ENCODE measurements at places on chromosomes 3 and 15. TPM values are rescaled to one million over a fixed set of nuclear protein-coding genes. Genes with fewer than 3 reads are reported as not detected.

Gene IQCF5
- total RNA-seq: not detected

DNA sequence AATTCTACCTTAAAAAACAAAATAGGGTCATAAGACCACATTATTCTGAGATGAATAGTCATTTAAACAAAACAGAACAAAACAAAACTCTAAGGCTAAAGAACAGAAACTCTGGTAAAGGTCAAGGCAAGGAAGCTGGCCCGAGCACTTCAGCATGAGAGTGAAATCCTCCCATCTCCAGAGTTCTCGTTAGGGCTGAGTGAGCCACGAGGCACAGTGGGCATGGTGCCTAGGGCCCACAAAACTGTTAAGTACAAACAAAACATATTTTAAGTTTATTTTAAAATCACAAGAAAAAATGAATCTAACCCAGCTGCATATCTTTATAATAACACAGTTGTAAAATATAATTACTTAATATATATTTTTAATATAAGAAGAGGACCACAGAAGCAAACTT lies 417.8 kb upstream of the GBE1 start:
- no peak for DNase-seq

Gene FETUB
- total RNA-seq: not detected

DNA sequence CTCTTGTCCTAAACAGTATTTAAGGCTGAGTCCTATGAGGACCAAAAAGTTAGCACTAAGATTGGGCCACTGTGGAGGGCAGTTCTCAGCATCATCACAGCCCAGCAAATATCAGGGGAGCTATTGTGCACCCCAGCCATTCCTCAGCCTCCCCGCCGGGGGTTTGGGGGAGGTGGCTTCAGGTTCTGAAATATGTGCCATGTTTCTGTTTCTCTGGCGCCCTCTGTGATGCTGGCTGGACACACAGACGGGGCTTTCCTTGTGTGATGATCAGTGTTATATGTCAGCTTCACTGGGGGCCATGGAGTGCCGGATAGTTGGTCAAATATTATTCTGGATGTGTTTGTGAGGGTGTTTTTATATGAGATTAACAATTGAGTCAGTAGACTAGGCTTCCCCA lies 106.8 kb downstream of the GABRG3 start:
- no peak for DNase-seq

DNA sequence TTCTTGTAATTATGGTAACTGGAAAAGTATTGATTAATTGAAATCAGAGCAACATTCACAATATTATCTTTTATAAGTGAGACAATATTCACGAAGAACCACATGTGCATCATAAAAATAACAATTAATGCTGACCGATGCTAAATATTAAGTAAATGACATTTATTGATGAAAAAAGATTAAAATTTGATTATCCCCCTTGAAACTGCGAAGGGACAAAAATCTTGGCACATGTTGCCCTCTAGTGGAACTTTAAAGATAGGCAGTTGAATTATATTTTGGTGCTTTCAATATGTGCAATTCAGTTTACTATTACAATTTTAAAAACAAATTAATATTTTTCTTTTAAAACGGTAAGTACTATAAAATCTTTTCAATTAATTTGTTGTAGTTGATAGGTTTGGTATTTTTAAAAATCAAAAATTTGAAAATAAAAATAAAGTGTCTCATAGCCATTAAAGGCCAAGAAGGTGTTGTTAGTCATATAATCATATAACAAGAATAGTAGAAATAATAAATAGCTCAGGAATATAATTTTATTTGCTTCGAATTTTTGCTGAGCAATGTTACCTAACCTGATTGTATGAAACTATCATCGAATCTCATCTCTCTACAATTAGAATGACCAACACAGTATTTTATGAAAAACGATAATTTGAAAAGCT lies 270.2 kb downstream of the ROBO1 start:
- no peak for DNase-seq

DNA sequence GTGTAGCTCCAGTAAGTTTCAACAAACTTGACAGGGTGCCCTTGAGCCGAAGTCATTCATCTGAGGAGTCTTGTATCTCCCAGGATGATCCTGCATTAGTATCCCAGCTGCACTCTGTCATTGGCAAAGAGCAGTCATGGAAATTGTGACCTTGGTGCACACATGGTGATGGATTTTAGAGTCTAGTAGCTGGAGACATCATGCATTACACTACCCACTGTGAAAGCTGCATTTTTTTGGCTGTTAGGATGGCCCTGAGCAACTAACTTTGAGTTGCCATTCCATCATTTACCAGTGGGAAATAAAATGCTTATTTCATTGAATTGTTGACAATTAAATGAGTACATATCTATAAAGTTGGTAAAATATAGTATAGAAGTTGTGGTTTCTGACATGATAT lies 552.6 kb upstream of the CBLB start:
- no peak for DNase-seq

DNA sequence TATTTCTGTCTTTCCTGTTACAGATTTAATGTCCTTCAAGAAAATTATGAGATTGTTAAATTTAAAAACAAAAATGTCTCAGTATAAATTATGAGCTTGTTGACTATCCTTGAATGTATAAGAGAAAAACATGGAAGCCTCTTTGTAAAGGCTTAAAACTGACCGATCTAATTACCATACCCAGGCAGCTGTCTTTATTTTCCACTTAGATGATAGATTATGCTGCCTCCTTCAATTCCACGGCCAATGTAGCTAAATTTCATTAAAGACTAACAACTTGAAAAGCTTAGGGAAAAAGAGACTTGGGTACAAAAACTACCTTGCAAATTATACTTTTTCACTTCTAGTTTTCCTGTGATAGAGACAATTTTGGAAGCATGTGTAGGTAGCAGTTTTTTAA lies 88.3 kb downstream of the ATP10A start:
- DNase-seq: no peak
